ENCODE measurements at places on chromosomes 7 and 10.
A peak's percentile ranks its signal among the peaks of the same experiment; 100 is the strongest.

- DNase-seq, result no peak
Measured at GRCh38 chr10:32298075-32298812, 48.7 kb downstream of the EPC1 start.

- no peak for DNase-seq
Measured at GRCh38 chr10:6365384-6365783, 162.7 kb downstream of the PFKFB3 start.

DNA sequence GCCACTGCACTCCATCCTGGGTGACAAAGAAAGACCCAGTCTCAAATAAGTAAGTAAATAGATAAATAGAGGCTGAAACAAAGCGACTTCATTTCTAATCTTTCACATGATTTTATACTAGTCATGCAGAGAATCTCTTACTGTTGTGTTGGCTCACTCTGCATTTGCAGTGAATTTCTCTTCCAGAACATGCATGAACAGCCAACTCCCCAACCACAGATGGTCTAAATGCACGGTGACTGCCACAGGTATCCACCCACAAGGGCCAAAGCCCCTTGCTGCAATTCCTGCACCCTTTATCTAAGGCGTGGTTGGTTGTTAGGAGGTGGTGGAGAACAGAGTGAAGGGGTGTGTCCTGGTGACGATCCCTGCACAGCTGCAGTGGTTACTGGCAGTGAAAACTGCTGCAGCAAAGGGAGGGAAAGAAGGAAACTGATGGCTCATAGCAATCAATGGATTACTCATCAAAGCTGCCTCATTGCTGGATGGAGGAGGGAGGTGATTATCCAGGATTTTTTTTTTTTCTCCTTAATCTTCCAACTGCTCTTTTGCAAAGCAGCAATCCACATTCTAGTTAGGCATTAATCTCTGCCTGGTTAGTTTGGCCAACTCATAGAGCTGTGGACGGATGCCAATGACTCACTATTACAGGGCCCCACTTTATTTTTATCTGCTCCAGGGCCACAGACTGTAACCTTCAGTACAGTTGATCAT is 50.6 kb downstream of the PRTFDC1 start:
- DNase-seq, result peak; percentile 34

GRCh38 chr7:114759347-114760062 is 162.4 kb upstream of the MDFIC start:
- DNase-seq, result no peak

- no peak for DNase-seq
Measured at GRCh38 chr10:34911661-34912205, 96.6 kb upstream of the PARD3 start.

GRCh38 chr10:22669163-22669711 is 45.1 kb downstream of the PIP4K2A start:
- no peak for DNase-seq

GRCh38 chr10:103491729-103492364 is 1.7 kb upstream of the NEURL1 start:
- DNase-seq, result no peak

DNA sequence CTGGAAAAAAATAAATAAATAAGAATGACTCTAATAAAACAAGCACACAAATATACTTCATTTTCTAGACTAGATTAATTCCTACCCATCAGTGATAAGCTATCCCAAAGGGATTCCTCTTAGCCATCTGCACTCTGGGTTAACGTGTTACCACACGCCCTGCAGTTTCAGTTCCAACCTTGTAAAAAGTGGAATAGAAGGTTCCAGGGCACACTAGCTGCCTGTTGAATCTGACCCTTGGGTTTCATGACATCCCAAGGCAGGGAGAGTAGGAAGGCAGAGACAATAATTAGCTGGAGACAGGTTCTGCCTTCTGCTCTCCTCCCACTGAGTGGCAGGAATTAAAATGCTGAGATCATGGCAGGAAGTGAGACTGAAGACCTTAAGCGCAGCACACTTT is 33.5 kb downstream of the SLC37A3 start:
- no peak for DNase-seq

GRCh38 chr10:114332301-114333192 is 71.8 kb downstream of the AFAP1L2 start:
- DNase-seq, result no peak

DNA sequence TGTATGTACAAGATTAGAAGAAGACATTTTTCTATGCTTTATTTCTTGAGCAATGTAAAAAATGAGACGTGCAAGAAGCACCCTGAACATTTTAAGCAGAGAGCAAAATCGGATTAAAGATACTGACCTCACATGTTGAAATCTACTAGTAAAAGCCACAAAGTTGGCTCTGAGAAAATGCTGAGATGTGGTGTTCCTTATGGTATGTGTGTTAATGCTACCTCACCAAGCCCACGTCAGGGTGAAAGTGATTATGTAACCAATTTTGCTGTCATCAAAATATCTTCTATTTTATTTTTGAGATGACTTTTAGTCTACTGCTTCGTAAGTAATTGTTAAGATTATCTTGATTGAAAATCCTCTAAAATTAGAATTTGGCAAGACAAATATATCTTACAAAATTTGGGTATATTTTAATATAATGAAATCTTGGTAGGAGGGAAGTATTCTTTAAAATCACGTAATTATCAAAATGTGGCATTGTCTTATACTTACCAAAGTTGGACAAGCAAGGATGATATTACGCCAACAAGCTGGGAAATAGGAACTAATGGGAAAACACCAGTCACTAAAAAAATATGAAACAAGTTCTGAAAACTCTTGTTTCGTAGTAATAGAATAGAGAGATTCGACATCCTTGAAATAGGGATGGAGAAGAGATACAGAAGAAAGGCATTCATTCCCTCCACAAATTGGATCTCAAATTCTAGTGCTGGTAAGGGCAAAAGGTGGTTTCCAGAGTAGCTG is 5.8 kb downstream of the ADO start:
- DNase-seq, result no peak

All from stimulated activated CD4-positive, alpha-beta T cell treated with anti-CD3 and anti-CD28 coated beads, Interleukin-2, amount 100 ng/mL, for 24 hours (primary cell).